Stimulated activated CD4-positive, alpha-beta T cell treated with anti-CD3 and anti-CD28 coated beads, Interleukin-15, amount 100 ng/mL, for 48 hours (primary cell): ENCODE measurements at places on chromosomes 6 and 20.

GRCh38 chr6:34934516-34934915, 45.5 kb downstream of the ANKS1A start:
- DNase-seq: no peak

- DNase-seq: no peak
Measured at GRCh38 chr6:110542311-110543024, 66.1 kb upstream of the SLC22A16 start.

GRCh38 chr6:137761487-137761886, 105.6 kb upstream of the TNFAIP3 start:
- no peak for DNase-seq

GRCh38 chr20:51536116-51537069, 6.1 kb downstream of the NFATC2 start:
- DNase-seq: no peak

- no peak for DNase-seq
Measured at GRCh38 chr6:109379711-109380110, 2.6 kb downstream of the CD164 start.

GRCh38 chr6:52641826-52642225, 29.1 kb upstream of the TMEM14A start:
- DNase-seq: no peak

DNA sequence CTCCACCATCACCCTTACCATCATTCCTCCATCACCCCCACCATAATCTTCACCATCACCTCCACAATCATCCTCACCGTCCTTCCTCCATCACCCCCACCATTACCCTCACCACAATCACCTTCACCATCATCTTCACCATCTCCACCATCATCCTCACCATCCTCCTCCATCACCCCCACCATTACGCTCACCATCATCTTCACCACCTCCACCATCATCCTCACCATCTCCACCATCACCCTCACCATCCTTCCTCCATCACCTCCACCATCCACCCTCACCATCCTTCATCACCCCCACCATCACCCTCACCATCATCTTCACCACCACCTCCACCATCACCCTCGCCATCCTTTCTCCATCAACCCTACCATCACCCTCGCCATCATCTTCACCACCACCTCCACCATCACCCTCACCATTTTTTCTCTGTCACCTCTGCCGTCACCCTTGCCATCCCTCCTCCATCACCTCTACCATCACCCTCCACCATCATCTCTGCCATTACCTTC, 33.1 kb upstream of the MPC1 start:
- DNase-seq: no peak

- no peak for DNase-seq
Measured at GRCh38 chr6:107767637-107768036, 56.5 kb downstream of the SCML4 start.

- DNase-seq: no peak
Measured at GRCh38 chr6:161429921-161430490, 156.1 kb upstream of the AGPAT4 start.

DNA sequence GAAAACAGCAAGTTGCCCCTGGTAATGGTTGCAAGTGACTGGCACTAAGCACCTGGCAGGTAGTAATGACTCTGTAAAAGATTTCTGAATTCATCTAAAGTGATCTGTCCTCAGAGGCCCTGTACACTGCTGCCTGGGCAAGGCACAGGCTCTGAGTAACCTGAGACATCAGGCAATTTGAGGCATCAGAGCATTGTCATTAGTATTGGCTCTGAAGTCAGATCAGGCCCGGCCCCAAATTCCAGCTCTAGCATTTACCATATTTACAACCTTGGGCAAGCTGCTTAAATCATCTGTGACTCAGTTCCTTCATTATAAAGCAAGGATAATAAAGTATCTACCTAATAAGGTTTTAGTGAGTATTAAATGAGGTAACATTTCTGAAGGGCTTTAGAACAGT, 17.3 kb upstream of the TENT5A start:
- no peak for DNase-seq

DNA sequence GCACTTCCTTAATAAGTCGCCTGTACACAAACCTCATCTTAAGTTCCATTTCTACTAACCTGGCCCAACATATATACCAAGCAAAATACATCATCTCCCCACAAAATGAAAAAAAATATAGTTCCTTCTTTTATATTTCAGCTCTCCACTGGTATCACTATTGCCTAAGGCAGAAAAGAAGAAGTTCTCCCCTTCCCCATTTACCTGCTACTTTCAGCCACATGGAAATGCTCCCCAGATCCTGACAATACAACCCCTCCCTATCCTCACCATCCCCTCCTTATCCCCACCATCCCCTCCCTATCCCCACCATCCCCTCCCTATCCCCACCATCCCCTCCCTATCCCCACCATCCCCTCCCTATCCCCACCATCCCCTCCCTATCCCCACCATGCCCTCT, 175.7 kb downstream of the LINC00237 start:
- DNase-seq: no peak

DNA sequence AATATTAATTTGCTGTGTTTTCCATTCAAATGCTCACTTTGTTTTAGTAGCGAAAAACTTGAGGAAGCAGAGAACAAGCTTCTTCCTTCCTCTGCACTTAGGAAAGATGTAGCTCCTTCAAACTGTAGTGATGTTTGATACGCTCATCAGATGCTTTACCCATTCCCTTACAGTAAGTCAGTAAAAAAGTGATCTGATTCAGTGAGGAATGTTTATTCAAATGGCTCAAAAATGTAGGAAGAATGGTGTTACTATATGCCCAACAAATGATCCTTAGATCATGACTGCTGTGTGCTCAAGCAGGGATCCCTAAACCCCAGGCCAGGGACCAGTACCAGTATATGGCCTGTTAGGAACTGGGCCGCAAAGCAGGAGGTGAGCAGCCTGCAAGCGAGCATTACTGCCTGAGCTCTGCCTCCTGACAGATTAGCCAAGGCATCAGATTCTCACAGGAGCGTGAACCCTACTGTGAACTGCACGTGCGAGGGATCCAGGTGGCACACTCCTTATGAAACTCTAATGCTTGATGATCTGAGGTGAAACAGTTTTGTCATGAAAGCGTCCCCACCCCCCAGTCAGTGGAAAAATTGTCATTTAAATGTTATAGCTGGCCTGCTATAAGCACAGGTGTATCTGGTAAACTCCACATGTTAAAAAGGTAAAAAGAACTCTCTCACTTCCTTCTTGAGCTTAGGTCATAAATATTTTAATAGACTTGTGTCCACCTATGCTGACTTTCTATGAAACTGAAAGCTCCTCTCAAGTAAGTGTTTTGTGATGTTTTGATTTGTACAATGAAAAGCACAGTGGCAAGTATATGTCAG, 187.2 kb downstream of the FOXC1 start:
- no peak for DNase-seq

DNA sequence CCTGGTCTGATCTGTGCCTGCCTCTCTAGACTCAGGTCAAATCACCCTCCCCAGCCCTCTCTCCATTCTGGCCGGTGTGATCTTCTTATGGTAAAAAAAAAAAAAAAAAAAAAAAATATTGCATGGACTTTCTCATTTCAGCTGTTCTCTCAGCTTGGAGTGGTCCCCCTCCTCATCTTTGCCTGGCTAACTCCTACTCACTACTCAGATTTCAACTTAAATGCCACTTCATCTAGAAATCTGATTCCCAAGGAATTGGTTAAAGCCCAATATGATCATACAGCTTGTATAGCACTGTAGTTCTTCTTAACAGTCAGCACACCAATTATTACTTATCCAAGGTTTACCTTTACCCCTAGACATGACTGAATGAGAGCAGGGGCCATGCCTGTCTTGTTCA, 105.9 kb upstream of the CARMIL1 start:
- no peak for DNase-seq

GRCh38 chr6:139528471-139528870, 154.0 kb upstream of the CITED2 start:
- no peak for DNase-seq

DNA sequence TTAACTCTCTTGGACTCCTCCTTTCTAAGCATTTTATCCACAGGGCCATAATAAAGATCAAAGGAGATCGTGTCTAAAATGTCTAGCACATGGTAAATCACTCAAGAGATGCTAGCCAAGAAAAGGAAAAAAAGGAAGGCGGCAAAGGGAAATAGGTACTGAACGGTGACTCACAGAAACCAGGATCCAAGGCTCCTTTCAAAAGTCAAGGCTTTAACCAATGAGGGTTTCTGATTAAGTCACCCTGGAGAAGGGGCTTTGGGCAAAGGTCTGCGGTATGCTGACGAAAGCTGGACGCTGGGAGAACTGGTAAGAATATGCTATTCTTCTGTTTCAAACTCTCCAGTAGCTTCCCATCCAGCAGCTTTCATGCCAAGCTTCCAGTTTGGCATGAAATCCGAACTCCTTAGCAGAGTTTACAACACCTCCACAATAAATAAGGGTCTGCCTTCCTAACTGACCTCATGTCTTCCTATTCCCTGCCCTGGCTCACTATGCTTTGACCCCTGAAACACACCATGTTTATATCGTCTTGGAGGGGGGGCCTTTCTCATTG, 1.0 kb downstream of the TOMM34 start:
- no peak for DNase-seq

DNA sequence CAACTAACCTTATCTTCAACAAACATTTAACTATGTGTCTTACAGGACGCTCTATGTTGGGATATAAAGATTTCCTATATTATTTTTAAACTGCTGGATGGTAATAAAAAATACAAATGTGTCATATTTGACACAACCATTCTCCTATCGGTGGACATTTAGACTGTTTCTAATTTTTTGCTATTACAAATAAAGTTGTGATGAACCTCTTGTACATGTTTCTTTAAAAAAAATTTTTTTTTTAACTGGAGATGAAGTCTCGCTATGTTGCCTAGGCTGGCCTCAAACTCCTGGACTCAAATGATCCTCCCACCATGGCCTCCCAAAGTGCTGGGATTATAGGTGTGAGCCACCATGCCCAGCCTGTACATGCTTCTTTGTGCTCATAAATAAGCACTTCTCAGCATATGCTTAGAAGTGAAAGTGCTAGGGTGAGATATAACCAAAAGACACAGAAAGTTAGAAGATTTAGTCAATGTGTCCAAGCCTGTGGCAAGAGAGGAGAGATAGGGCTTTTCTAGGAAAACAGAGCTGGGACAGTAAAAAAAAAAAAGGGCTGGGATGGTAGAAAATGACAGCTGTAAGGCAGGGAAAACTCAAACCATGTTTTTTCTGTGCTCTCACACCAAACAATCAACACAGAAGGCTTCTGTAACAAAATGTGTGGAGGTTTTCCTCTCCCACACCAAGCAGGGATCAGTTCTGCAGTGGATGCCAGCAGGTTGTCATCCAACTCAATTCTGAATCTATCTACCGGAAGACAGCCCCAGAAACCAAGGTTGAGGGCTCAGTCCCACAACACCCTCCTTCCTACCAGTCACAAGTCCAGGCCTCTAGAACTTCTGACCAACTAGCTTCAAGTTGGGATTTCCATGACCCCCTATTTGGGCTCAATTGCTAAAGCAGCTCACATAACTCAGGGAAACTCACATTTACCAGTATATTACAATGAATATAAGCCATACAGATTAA, 70.0 kb upstream of the SMIM29 start:
- no peak for DNase-seq

GRCh38 chr20:57800791-57801430, 91.1 kb upstream of the PMEPA1 start:
- DNase-seq: no peak

- DNase-seq: no peak
Measured at GRCh38 chr20:17377231-17377630, 150.4 kb downstream of the PCSK2 start.

DNA sequence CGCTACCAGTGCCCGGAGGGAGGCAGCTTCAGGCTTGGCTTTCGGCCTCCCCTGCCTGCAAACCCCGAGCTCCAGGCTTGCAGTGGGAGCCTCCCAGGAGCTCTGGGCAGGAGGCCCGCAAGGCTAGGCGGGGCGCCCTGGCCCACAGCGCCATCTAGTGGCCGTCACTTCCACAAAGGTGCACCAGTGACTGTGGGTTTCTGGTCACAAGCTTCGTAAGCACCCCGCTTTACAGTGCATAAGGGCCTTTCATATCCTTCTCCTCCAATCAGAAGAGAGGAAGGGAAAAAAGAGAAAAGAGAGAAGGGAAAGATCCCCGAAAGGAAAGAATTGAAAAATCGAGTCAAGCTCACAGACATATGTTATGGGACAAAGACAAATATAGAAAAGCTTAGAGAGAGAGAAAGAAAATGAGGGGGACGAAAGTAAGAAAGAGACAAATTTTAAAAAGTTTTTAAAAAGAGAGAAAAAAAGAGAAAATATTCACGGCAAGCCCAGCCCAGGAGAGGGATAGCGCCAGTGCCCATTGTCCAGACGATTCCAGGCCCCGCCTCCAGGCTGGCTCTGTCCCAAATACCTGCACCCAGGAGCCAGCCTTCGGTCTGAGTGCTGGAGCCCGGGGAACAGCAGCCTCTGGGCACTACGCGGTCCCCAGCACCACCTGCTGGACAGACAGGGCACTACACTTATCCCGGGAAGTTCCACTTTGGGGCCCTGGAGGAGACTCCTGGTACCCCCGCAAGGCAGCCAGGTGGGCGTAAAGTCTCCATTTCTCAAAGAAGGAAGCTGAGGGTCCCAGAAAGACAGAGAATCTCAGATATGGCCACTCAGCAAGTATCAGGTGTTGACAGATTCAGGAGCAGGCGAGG, 207.1 kb downstream of the PREX1 start:
- DNase-seq: peak; percentile 64

DNA sequence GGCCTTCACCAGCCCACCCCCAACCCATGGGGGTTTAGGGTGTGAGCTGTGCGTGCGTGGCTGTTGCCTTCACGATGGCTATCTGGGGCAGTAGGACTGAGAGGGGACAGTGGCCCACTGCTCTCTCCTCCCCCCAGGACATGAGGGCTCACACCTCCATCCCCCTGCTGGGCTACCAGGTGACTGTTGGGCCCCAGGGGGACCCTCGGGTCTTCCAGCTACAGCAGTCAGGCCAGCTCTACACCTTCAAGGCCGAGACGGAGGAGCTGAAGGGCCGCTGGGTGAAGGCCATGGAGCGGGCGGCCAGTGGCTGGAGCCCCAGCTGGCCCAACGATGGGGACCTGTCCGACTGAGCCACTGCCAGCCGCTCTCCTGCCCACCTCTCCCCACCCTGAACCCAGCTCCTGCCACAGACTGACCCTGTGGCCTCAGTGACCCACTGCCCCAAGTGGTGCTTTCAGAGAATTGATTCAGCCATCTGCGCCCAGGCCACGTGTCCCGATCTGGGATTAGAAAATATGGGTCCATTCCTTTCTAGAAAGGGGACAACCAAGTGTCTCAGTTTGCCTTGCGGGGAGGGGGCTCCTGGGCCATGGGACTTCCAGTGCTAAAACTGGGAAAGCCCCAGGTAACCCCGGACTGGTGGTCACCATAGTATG, 22.5 kb downstream of the FGD2 start:
- no peak for DNase-seq

DNA sequence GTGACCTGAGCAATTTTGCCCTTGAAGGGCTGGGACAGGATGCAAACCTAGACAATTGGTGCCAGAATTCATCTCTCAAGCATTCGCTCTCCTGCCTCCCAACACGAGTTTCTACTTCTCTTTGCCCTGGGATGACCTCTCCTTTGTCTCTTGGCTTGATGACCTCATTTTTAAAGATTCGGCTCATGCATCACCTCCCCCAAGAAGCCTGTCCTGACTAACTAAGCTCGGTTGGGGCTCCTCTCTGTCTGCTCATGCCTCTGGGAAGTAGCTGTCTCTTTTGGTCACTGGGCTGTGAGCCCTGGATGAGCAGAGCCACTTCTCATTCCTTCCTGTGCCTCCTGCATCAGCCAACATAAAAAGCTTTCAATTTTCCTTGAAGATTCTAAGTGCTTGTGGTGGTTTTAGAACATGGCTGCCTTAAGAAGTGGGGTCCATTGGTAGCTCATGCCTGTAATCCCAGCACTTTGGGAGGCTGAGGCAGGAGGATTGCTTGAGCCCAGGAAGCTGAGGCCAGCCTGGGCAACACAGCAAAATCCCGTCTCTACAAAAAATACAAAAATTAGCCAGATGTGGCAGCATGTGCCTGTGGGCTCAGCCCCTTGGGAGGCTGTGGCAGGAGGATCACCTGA, 11.1 kb upstream of the TCF15 start:
- no peak for DNase-seq
